ENCODE measurements at places on chromosomes 16 and 17.

DNA sequence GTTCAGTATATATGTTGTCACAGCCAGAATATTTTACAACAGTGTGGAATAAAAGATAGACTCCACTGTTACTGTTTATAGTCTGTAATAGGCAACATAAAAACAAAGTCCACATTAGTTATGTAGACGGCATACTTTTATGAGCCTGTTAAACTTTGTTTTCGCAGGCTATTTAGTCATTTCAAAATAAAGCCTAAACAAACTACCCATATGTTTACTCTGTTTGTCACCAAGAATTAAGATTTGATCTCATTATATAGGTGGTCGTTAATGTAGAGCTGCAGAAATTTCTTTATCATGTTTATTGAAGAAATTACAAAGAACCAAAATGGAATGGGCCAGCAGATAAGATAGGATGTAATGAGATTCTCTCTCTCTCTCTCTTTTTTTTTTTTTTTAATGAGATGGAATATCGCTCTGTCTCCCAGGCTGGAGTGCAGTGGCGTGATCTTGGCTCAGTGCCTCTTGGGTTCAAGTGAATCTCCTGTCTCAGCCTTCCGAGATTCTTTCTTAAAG lies 943.8 kb upstream of the SOX9 start:
- no peak for DNase-seq

DNA sequence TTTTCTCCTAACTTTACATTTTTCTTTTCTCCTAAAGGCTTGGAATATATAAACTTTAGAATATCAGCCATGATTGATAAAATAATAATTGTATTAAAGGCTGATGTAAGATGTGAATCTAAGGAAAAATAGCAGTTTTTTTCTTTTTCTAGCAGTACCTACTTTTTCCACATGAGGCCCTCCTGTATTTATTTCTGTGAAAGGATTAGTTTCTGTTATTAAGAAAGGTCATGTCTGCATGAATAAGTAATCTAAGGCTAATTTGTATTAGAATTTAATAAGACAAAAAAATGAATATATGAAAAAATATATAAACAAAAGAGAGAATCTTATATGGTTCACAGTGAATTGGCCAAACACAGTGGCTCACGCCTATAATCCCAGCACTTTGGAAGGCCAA lies 85.3 kb downstream of the STXBP4 start:
- no peak for DNase-seq

- DNase-seq, result no peak
Measured at GRCh38 chr17:1013729-1014090, 16.8 kb downstream of the TIMM22 start.

DNA sequence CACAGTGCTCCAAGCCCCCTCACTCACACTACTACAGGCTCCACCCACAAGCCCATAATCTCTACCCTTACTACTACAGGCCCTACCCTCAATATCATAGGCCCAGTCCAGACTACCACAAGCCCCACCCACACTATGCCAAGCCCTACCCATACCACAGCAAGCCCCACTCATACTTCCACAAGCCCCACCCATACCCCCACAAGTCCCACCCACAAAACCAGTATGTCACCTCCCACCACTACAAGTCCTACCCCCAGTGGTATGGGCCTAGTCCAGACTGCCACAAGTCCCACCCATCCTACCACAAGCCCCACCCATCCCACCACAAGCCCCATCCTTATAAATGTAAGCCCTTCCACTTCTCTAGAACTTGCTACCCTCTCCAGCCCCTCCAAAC lies 13.8 kb downstream of the RIPOR1 start:
- no peak for DNase-seq

DNA sequence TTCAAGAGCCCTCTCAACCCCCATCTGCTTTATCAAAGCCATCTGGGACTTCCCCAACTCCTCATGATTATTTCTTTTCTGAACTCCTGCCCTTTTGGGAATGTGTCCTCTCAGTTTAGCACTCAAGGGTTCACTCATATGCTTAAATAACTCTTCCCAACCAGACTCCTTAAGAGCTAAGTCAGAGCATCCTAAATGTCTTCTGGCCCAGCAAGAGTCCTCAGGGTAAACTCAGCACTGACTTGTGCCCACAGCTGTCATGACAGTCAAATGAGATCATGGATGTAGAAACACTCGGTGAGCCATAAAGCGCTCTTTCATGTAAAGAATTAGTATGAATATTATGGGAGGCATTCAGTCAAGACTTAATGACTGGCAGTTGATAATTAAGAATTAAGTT lies 85.9 kb downstream of the TEX14 start:
- no peak for DNase-seq

GRCh38 chr16:70470927-70471341 lies 16.5 kb downstream of the FCSK start:
- DNase-seq, result no peak

- no peak for DNase-seq
Measured at GRCh38 chr17:77315551-77316190, 174.9 kb downstream of the SEC14L1 start.

GRCh38 chr16:52308051-52308450 lies 238.9 kb downstream of the TOX3 start:
- DNase-seq, result no peak

- DNase-seq, result no peak
Measured at GRCh38 chr17:49922095-49922494, 46.9 kb upstream of the DLX4 start.

DNA sequence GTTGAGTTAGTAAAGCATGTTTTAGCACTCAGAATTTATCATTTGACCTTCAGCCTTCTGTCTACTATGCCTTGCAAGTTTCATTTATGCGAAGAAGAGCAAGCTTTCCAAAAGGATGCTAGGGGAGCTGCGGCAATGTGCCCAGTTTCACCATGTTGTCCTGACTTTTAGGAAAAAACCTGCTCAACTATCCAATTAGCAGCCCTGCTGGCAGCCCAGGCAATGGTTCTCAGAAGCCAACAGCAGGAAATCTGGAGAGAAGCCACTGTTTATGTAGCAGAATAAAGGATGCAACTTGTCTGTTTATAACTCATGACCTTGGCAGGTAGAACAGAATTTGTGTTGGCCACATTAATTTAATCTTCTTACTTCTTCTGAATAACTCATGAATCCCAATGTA lies 230.8 kb downstream of the ABCC12 start:
- DNase-seq, result no peak

DNA sequence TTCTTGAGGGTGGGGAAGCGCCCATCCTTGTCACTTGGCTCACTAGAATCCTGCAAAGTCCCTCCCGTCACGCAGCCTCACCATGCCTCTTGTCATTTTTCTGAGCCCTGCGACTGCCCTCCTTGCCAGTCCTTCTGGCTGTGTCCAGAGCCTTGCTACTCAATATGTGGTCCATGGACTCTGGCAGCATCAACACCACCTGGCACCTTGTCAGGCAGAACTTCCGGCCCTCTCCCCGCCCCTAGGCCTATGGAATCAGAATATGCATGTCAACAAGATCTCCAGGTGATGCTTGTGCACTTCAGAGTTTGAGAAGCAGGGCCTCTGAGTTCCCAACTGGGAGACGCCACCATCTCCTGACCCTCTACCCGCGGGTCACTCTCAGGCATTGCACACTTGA lies 12.1 kb downstream of the PIMREG start:
- DNase-seq, result no peak

DNA sequence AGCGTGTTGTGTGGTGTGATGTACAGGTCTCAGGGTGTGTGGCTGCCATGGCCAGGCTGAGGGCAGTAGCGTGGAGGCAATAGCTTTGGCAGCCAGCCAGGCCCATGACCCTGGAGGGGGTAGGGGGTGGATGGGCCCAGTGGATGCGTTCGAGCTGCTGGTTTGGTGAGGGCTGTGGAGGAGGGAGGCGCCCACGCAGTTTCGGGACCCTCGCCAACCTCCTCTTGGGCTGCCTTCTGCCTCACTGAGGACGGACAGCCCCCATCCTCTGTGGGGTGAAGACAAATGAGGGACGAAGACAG lies 238.6 kb upstream of the GSE1 start:
- no peak for DNase-seq

DNA sequence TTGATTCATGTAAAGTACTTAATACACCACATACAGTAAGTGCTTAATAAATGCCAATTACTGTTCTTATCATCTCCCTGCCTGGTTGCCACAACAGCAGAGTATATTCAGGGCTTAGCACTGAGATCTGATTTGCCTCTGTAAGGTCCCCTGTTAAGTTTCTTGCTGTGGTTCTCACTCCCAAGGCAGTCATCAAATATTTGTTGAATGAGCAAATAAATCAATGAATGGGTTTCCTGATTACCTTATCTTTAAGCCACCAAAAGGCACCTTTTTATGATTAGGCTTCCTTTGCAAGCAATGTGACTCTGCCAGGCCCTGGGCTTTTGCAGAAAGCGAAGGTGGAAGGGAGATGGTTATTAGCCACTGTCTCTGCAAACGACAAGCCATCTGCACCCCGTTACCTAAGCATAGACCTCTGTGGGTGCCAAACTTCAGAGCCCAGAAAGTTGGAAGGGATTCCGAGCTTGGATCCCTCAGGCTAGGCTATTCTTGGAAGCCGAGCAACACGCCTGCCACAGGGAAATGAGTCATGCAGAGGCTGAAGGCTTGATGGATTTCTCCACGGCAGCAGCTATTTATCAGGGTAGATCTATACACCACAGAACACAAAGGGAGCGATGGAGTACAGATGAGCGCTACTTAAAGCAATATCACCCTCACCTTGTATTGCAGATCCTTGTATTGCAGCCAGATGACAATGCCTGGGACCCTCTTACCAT lies 102.0 kb downstream of the GRIN2A start:
- DNase-seq, result no peak

GRCh38 chr17:57687642-57688041 lies 57.5 kb downstream of the CCDC182 start:
- DNase-seq, result no peak

GRCh38 chr17:11940904-11941303 lies 56.4 kb downstream of the ZNF18 start:
- DNase-seq, result peak; percentile 29

GRCh38 chr17:30378825-30379302 lies at the start of gene CPD:
Gene CPD (plus strand): TSS chr17:30378927. CDS start chr17:30378981, 54 bp downstream.
- DNase-seq, result peak; percentile 96

DNA sequence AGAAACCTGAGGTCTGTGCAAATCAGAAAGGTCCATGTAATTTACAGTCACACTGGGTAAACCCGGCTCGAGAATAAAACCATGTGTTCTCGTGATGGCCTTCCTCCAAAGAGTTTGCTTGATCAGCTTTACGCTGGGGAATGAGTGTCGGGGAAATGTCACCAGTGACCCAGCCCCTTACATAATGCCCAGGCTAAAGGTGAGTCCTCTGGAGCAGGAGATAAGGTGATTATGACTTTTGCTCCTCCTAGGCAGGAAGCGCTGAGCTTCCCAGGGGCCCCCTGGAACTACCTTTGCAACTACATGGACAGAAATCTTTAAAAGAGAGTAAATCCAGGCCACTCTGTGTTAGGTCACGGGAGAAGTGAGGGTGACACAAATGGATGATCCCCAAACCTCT lies 15.7 kb downstream of the SLC6A4 start:
- no peak for DNase-seq

DNA sequence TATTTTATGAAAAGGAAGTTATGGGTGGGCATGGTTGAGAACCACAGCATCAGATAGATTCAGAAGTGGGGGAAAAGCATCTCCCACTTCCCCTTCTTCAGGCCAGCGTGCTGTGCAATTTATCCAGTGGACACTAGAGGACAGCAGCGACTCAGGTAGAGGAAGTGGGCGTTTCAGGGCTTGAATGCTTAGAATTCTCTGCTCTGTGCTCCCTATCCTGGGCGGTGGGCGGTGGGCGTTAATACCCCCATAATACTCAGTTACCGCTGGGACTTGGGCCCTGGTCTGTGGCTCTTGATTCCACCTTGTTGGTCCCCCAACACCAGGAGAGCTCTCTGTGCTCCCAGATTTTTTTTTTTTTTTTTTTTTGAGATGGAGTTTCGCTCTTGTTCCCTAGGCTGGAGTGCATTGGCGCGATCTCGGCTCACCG lies 3.7 kb upstream of the LYZL6 start:
- DNase-seq, result no peak

GRCh38 chr16:13109171-13109570 lies 207.8 kb downstream of the SHISA9 start:
- no peak for DNase-seq

GRCh38 chr16:84074721-84075120 lies 32.1 kb upstream of the SLC38A8 start:
- DNase-seq, result no peak

DNA sequence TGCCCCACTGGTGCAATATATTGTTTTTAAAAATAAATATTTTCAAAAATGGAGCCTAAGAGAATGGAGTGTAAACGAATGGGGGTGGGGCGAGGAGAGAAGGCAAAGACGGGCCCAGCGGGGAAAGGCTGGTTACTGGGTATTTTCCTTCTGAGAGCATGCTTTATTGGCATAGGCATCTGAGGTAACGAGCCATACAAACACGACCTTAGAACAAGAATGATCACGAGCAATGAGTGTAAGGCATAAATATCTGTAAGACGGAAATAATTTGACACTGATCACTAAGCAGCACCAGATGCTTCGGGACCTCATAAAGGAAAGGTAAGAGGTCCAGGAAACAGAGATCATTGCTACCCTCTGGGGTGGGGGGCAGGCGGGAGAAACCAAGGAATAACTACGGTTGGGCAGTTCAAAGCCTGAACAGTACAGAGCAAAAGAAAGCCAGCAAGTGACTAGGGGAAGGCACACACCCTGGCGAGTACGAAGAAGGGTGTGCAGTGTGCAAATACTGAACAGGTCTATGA lies 959 bp downstream of the SSH2 start:
- no peak for DNase-seq

GRCh38 chr17:32664936-32665583 lies 178.3 kb downstream of the CDK5R1 start:
- no peak for DNase-seq

DNA sequence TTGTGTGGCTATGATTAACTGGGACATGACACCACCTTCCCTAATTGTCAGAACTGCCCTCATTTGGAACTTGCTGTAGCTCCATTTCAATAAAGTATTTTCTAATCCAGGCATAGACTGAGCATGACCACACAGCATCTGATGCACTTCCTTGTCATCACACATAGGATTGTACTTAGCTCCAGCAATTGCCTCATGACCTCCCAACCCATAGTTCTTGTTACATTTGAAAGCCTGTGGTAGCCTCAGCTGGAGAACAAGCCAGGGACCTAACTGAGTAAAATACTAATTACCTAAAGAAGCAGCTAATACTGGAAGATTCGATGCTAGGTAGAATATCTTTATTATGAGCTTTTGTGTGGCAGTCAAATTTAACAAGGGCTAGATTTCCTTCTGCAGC lies 187.3 kb upstream of the KIF2B start:
- DNase-seq, result no peak

DNA sequence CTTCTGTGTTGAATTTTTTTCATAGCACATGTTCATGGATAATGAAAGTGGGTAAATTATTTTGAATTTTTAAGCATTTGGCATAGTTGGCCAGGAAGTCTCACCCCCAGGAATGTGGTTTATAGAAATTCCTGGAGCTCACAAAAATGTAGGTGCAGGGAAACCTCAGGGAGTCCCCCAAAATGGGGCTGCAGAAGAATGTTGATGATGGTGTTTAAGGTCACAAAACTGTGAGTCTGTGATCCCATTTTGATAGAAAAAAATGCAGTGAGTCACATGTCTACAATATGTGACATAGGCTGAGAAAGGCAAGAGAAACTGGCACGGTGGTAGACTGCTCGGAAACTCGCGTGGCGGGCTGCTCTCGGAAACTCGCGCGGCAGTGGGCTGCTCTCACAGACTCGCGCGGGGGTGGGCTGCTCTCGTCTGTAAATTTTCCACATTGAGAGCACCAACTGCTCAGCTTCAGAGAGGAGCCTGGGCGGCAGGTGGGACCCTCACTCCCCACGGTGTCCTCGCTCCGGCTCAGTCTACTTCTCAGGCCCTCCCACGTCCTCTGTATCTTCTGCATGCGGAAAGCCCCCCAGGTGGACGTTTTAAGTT lies 18.7 kb upstream of the MC1R start:
- no peak for DNase-seq

- no peak for DNase-seq
Measured at GRCh38 chr16:85910854-85911247, 11.9 kb downstream of the IRF8 start.

Data from vagina (tissue), 2 donors.